Omental fat pad (tissue), 4 donors: ENCODE measurements at places on chromosomes 2 and 18. TPM values are rescaled to one million over a fixed set of nuclear protein-coding genes. Genes with fewer than 3 reads are reported as not detected.

- DNase-seq, result no peak
These were observed 451.4 kb downstream of the TMX3 start for GRCh38 chr18:68263481-68263880.

DNA sequence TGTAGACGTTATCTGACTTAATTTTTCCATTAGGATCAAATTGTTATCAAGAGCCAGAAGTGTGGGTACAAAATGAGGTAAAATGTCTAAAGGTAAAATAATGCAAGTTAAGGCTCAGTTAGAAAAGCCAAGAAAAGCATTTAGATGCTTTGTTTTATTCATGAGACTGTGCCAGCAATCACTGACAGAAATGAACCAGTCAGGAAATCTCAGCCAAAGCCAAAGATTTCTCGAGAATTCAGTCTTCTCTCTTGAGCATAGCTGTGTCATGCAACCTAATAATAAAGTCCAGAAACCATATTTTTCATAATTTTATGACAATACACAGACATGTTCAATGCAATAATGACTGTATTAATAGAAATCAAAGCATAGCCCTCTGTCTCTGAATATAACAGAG is 43.5 kb upstream of the ZNF397 start:
- DNase-seq, result no peak

GRCh38 chr2:207621501-207622039 is 3.6 kb downstream of the METTL21A start:
- no peak for DNase-seq

DNA sequence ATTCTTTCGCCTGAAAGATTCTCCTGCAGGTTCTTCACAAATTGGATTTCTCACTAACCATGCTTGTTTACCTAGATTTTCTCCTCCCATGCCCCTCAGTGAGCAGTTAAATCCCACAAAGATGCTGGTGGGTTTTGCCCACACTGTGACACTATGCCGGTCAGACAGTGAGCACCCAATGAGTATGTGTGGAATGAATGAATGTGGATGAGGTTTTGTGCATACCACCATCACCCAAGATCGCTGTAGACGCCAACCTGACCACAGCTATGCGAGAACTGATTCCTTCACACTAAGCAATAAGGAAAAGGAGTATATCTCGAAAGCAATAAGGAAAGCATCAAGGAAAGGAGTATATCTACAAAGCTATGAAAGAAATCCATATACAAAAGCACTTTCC is 116.7 kb downstream of the PID1 start:
- no peak for DNase-seq

GRCh38 chr2:66270247-66270646 is 164.7 kb upstream of the MEIS1 start:
- no peak for DNase-seq

DNA sequence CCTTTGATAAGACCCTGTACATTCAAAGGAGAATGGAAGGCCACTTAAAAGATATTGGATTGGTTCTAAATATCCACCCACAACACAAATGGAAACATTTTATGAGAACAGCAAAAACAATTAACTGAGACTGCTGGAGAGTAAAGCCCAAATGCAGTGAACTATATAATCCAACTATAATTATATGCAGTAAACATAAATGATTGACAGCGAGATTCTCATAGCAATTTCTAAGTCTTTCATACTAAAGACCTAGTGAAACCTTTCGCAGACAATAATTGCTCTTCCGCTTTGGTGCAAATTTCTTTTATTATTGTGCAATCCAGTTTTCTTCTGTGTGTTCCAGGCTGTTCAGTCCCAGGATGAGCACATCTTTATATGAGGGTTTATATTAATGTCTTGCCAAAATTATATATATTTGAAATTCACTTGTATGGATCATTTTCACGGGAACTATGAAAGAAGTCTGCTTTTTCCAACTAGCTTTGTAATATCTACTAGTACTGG is 190.9 kb downstream of the ST6GAL2 start:
- DNase-seq, result no peak

Gene AMER3
- total RNA-seq, result not detected

Gene ELP2
- total RNA-seq, result 62.3 TPM

Gene MSTN
- 0.47 TPM for total RNA-seq
